ENCODE measurements at places on chromosomes 16 and 17.

- DNase-seq: no peak
These were observed 5.4 kb downstream of the VEZF1 start for GRCh38 chr17:57982452-57983170.

DNA sequence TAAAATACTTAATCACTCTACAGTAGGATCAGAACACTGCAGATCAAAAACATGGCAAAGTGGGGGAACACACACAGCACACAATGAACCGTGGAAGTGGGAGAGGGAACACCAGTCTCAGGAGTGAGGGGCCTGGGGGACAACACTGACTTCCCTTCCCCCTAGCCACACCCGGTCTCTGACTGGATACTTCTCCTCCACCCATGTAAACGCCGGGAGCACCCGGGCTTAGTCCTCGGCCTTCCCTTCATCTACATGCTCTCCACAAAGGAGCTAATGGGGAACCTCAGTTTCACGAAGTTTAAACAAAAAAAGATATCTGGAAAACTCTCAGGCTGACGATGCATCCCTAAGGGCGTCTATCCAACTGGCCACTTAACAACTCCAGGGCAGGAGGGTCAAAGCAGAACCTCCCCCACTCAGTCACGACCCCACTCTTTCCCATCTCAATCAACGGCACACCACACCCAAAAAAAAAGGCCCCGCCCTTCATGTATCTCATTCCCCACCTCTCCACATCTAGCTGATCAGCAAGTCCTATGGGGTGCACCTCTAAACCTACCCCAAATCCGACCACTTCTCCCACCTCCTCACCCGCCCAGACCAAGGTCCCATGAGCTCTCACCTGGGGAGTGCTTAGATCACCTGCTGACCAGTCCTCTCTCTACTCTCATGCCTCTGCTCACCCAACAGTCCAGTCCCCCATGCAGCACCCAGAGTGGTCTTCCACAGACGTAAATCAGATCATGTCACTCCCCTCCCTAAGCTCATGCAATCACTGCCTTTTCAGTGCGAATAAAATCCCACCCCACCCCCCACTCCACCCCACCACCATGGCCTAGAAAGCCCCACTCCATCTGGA is 7.4 kb downstream of the ZDHHC7 start:
- DNase-seq: no peak

DNA sequence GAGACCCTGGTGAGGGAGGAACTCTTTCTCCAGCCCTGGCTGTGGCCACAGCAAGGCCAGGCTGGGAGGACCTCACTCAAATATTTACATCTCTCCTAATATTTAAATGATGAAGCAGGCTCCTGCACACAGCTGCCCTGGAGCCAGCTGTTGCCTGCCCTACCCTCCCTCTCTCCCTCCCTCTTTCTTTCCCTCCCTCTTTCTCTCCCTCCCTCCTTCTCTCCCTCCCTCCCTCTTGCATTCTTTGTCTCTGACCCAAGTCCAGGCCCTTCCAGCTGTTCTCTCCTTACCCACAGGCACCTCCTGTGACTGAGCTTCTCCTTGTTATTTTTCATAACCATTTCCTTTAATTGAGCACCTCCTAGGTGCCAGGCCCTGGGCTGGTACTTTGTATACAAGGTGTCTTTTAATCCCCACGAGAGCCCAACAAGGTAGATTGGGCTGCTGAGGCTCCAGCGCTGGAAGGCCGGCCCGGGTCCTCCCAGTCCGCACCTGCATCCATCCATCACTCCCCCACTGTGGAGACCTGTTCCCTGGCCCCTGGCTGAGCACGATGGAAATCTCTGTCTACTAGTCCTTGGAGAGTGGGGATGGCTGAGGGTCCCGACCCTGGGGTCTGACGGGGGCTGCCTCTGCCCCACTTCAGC is 242.3 kb downstream of the SEC14L1 start:
- peak; percentile 45 for DNase-seq

DNA sequence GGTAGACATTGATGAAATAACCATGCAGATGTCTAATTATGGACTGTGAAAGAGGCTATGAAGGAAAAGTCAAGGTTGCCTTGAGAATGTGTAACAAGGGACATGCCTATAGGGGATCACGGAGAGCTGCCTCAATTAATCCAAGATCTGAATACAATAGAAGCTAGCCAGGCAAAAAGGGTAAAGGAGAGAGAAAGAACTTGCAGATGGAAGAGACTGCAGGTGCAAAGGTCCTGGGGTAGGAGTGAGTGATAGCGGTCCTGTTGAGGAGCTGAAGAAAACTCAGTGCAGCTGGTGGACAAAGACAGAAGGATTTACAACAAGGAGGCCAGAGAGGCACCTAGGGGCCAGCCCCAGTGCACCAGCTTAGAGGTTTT is 15.9 kb upstream of the TNS4 start:
- DNase-seq: no peak

Data from AG08395 (cell line).